Smooth muscle cell of the coronary artery (primary cell): ENCODE measurements at places on chromosomes 6 and 20. TPM values are rescaled to one million over a fixed set of nuclear protein-coding genes. Genes with fewer than 3 reads are reported as not detected.

The TRIM15 gene
- not detected in 2 replicates for total RNA-seq

The SNAP91 gene
- under 0.01 TPM in 1 of 2 replicates, not detected in the other for total RNA-seq

The LY86 gene
- total RNA-seq, result not detected in 2 replicates

The IPCEF1 gene
- not detected in 2 replicates for total RNA-seq

The LY6G5B gene
- total RNA-seq, result 2.2 and 4.0 TPM in 2 replicates

The PPP1R11 gene
- 8.3 and 14.4 TPM in 2 replicates for total RNA-seq

The GLP1R gene
- not detected in 2 replicates for total RNA-seq

The PGC gene
- total RNA-seq, result not detected in 2 replicates

The SYCP2L gene
- total RNA-seq, result 0.08 TPM in 1 of 2 replicates, not detected in the other

The SPDEF gene
- not detected in 2 replicates for total RNA-seq

The TMEM14B gene
- total RNA-seq, result 43.2 and 66.3 TPM in 2 replicates

The RIPPLY2 gene
- total RNA-seq, result under 0.01 TPM in 1 of 2 replicates, not detected in the other

The TSPO2 gene
- total RNA-seq, result not detected in 2 replicates

The MRPS18A gene
- total RNA-seq, result 29.6 and 42.8 TPM in 2 replicates
